ENCODE measurements at places on chromosomes 3 and 15.
A peak's percentile ranks its signal among the peaks of the same experiment; 100 is the strongest.

GRCh38 chr3:127860211-127860696 is 37.9 kb upstream of the MGLL start:
- DNase-seq = no peak

DNA sequence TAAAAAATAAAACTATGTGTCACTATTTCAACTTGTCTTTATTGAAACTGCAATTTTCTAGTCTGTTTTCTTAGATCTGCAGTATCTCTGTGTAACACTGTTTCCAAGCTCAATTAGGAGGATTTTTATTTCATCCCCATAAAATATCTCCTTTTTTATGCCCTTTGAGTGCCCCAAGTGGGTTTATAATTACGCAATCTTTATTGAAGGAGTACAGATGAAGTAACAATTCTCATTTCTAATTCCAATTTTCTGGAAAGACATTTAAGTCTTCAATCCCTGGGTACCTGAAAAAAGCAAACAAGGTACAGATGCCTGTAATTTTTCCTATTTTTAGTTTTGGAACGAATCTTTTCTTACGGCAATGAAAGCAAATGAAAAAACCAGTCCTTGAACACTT is 61.3 kb downstream of the CYP19A1 start:
- DNase-seq = no peak

GRCh38 chr15:47932261-47932660 is 188.5 kb upstream of the SLC24A5 start:
- DNase-seq = no peak

GRCh38 chr3:123025642-123026521 is 1.7 kb downstream of the SEMA5B start:
- DNase-seq = no peak

DNA sequence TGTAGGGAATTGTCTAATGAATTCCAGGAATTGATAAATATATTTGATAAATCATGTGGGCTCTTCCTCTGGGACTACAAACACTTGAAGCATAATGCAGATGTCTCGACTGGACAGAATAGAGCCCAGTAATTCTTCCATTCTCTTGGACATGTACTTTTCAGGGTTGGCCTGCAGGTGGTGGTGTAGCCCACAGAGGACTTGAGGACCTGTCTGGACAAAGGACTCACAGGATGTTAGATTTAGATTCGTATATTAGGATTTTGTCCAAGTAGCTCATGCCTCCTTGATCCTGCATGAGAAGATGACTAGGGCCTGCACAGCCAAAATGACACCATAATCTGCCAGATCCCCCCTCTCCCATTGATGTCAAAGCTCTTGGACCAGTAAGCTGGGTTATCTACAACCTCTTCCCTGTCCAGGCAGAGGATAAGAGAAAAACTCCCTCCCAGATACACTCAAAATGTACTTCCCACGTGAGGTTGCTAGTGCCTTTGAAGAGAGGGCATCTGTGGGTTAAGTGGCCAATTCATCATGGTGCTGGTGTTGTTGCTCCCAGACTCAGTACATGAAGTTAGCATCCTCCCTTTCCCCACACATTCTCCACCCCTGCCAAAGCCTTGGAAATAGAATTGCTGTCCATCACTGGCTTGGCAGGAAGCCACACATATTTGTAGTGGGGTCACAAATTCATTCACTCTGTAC is 88.6 kb upstream of the ZNF280D start:
- DNase-seq = peak; percentile 12

- no peak for DNase-seq
Observed at GRCh38 chr3:167001374-167001773, 378.7 kb downstream of the ZBBX start.

Data from activated T-cell treated with anti-CD3 and anti-CD28 coated beads for 1 hour (primary cell).